ENCODE measurements at places on chromosomes 11 and 22. TPM values are rescaled to one million over a fixed set of nuclear protein-coding genes. Genes with fewer than 3 reads are reported as not detected.

DNA sequence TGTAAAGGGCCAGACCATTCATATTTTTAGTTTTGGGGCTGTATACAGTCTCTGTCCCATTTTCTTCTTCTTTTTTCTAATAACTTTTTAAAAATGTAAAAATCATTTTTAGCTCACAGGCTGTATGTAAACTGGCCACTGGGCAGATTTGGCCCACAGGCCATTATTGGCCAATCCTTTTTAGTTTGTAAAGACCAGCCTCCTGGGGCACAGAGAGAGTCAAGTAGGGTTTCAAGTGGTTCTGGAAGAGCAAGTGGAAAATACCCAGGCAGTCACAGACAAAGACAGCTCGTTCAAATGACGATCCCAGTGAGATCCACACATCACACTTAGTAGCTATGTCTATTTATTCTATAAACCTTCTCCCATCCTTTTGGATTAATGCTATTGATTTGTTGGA lies 150.2 kb upstream of the ARHGAP20 start:
- DNase-seq, result no peak

GRCh38 chr11:8839306-8839956 lies 71.6 kb upstream of the AKIP1 start:
- DNase-seq, result no peak

- DNase-seq, result peak; percentile 64
Observed at GRCh38 chr11:107587306-107587979, 3.5 kb upstream of the ELMOD1 start.

DNA sequence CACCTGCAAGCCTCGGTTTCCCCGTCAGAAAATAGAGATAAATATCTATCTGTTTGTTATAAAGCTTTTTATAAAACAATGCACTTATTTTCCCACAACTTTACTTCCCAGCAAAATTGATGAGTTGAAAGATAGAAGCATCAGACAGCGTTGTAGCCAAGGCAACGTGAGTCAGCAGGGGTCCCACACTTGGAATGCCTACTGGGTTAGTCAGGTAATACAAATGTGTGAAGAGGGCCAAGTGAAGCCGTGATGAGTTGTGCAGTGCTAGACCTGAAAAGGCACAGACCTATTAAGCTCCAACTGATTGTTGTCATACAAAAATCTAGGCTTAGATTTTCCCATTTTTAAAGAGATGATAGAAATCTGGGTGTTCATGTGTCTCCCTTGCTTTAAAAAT lies 118.7 kb downstream of the PGR start:
- peak; percentile 51 for DNase-seq

DNA sequence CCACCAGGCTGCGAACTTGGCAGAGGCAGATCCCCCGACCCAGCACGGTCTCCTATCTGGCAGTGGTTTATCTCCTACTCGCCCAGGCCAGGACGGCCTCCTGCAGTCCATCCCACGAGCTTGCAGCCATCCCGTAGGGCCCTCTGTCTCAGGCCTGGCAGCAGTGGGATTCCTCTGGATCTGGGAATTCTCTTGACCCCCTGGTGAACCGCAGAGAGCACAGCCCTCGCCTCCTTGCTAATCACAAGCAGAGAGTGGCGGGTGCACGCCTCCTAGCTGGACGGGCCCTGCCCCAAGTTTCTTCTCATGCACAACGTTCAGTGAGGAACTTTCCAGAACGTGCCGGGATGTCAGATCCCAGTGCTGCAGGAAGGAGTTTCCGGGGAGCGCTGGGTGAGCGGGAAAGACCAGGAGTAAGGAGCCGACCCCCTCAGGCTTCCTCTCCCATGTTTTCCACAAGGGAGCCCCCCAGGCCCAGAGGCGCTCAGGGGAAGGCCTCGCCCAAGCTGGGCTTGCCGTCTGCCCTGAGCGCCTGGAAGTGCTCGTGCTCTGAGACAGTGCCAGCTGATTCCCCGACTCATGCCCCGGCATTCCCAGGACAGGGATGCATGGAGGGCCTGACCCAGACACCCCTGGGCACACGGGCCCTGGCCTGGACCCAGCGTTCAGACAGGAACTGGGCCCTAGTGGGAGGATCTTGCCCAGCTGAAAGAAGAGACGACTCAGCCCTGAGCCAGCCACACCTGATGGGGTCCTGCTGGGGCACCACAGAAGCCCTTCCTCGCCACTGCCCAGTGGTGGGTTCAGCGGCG lies 24.6 kb downstream of the IGF2 start:
- DNase-seq, result no peak

GRCh38 chr11:72482211-72482812 lies 48.0 kb upstream of the CLPB start:
- DNase-seq, result peak; percentile 60

DNA sequence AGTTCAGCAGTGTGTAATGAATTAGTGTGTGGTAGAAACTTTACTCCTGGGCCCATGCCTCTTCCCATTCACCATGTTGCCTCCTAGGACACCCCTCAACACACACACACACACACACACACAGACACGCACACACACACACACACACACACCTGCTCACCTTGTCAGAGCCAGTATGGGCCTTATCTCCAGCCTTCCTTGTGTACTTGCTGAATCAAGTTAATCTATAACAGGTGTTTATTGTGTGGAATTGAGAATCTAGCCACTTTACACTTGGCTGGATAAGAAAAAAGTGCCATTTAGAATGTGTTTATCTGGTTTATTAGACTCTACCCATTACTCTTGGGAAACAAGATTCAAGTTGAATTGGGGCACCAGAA lies 14.5 kb upstream of the ZDHHC13 start:
- DNase-seq, result no peak

DNA sequence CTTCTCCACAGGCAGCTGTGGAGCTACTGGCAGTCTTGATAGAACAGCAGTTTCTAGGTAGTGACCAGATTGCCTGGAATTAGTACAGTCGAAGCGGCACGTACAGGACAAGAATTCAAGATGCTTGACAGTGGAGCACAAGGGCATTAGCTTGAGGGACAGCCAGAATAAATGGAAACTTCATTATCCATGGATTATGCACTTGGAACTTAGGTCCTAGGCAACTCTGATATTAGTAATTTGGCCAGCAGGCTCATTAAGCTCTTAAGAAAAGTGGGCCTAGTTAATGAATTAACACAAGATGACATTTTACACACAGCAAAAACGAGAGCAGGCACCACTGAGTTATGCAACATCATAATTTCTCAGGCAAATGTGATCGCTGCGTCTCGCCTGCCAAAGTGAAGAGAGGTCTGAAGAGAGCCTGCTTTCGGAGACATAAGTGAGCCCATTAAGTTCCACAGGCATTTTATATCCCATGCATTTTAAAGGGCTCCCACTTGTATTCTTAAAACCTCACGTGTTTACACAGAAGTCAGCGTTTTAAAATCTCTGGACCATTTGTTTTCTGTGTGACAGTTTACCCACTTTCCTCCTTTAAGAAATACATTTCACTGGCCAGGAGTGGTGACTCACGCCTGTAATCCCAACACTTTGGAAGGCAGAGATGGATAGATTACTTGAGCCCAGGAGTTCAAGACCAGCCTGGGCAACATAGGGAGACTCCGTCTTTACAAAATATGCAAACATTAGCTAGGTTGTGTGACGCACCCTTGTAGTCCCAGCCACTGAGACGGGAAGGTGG lies 66.2 kb downstream of the COMMD9 start:
- DNase-seq, result peak; percentile 49

DNA sequence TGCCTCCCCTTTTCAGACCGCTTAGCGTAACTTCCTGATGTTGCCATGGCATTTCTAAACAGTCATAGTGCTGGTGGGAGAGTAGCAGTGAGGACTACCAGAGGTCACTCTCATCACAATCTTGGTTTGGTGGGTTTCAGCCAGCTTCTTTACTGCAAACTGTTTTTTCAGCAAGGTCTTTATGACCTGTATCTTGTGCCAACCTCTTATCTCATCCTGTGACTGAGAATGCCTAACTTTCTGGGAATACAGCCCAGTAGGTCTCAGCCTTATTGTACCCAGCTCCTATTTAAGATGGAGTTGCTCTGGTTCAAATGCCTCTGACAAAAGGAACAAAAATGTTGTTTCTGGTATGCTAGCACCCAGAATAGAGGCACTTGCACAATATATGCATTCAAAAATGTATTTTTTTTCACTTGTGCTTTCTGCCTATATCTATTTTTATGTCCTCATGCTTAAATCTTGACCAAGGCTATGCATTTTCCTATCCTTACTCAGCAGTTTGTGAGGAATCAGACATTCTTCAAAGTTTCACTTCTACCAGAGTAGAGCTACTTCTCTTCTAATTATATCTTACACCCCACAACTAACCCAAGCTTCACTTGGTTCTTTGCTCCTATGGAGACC lies 16.1 kb upstream of the OR51M1 start:
- DNase-seq, result peak; percentile 90

- DNase-seq, result no peak
Observed at GRCh38 chr11:132093536-132094259, 723.3 kb downstream of the NTM start.

GRCh38 chr11:109085708-109086373 lies 336.1 kb upstream of the C11orf87 start:
- no peak for DNase-seq

DNA sequence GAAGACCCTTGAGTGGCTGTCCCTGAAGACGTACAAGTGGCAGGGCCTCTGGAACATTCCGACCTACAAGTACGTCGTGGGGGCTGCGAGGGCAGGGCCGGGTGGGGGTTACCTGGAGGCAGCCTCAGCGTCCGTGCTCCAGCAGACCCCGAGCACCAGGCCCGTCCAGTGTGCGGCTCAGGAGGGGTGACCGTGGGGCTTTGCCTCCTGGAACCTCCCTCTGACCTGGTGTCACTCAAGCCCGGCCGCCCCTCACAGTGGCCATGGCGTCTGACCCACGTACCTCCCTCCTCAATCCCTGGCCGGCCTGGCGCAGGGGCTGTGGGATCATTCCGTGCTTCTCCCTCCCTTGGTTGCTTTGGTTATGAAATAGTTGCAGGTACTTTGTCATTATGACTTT lies 18.5 kb downstream of the RNH1 start:
- no peak for DNase-seq

GRCh38 chr11:72671152-72672099 lies 2.8 kb downstream of the PDE2A start:
- no peak for DNase-seq

- no peak for DNase-seq
Observed at GRCh38 chr11:44140372-44140771, 44.9 kb downstream of the EXT2 start.

DNA sequence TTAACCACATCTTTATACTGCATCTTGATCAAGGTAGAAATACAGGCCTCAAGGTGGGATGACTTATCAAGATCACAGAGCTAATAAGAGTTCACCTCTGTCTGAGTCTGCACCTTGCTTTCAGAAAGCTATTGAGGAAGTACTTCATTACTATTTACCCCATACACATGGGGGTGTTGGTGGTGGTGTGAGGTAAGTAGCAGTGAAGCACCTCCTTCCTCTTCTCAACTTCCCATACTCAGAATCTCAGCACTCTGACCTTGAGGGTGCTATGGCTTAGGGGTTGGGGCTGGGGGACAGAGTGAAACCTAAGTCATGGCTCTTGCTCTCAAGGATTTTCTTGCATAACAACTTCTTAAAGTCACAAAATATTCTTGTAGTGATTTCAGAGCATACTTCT lies 56.9 kb downstream of the ME3 start:
- no peak for DNase-seq

The SH3BP1 gene
- 26.5 TPM for total RNA-seq

DNA sequence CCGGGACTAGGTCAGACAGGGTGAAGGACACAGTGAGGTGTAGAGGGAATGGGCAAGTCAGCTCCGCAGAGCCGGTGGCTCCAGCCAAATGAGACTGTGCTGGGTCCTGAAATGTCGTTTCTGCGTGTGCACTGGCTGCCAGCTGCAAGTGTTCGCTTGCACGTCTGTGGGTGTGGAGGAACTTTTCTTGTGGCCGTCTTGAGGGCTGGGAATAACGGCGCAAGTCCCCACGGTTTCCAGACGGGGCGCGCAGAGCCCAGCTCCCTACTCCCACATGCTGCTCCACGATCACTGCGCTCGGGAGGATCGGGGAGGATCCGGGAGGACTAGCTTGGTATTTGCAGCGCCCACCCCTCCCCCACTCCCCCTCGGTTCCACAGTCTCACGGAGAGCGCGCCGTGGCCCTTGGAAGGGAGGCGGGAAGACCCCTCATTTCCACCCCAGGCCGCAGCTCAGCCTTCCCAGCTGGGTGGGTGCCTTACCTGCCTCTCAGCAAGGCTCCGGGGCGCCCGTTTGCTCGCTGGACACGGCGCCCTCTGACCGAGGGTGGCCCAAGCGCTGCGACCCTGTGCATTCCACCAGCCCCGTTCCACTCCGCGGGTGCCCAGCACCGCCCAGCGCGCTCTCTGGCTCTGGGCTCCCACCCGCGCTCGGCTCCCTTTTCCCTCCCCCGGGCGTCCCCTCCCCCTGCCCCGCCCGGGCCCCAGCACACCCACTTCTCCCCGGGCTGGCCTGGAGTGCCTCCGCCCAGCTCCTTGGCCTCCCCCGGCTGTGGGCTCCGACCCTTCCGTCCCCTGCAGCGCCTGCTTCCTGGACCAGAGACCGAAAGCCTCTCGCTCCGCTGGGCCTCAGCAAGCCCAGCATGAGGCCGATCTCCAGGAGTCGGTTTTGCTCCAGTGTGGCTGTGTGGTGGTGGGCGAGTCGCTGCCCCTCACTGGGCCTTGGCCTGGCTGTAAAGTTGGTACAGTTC lies at the start of gene KCNE3:
KCNE3 (minus strand) TSS at position 634 of the 970 bp plus-strand sequence. CDS start 9,986 bp downstream, outside the sequence.
- no peak for DNase-seq

GRCh38 chr11:69644962-69645675 lies 4.2 kb downstream of the CCND1 start:
- no peak for DNase-seq

DNA sequence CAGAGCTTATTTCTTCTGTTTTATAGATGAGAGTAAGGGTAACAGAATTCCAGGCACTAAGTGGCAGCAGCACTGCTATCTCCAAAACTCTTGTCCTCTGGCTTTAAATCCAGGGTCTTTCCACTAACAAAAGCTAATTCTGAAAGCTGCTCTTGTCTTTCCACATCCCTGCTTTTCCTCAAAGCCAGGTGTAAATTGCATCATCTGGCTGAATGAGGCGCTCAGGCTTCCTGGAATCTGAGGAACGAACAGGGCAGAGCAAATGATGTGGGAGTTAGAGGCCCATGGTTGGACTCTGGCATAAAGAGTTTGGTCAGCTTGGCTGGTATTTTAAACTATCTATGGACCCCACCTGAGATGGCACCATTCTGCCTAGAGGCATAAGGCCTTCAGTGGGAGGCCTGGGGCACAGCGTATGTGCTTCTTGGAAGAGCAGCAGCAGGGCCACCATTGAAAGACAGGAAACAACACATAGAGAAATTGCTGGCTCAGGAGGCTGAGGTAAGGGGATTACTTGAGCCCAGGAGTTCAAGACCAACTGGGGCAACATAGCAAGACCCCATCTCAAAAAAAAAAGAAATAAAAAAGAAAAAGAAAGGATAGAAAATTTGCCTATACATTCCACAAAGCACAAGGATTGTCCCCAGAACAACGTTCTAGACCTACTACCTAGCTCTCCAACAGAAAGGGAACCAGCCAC lies 1.9 kb downstream of the KCNJ5 start:
- DNase-seq, result no peak

Measured in astrocyte (in vitro differentiated cells and primary cell).